Left ventricle myocardium inferior (tissue), 1 donor: ENCODE measurements at places on chromosomes 3 and 15. TPM values are rescaled to one million over a fixed set of nuclear protein-coding genes. Genes with fewer than 3 reads are reported as not detected.

DNA sequence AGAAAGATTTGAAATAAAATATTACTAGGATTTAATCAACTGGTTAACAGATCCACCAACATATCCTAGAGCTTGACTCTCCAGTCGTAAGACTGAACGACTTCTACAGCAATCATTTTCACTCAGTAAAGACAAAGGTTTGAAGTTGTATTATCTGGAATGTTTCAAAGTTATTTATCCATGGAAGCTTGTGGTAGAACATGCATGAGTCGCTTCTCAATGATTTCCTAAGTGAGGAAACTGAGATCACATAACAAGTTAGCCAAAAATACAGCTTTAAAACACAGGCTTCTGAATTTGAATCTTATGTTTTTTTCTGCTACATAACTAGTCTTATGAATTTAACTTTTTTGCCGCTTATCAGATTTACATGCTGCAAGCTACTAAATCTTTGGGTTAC, 241.8 kb downstream of the FOXP1 start:
- DNase-seq: no peak

- peak; percentile 65 for DNase-seq
Observed at GRCh38 chr3:159763011-159763601, 225.5 kb upstream of the IL12A start.

- no peak for DNase-seq
Observed at GRCh38 chr3:111414531-111414930, 127.5 kb upstream of the CD96 start.

GRCh38 chr3:99684644-99685043, 46.2 kb downstream of the COL8A1 start:
- DNase-seq: no peak

DNA sequence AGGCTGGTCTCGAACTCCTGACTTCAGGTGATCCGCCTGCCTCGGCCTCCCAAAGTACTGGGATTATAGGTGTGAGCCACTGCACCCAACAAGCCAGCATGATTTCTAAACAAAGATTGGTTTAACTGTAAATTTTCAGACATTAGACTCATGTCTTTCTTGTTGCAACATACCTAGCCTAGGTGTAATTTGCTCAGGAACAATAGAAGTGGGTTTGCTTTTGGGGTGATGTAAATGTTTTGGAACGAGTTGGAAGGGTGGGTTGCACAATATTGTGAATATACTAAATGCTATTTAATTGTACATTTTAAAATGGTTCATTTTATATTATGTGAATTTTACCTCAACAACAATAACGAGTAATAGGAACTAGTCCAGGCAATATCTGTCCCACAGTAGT, 7.1 kb downstream of the CCR4 start:
- no peak for DNase-seq

GRCh38 chr3:172225215-172225707, 185.9 kb downstream of the FNDC3B start:
- no peak for DNase-seq

DNA sequence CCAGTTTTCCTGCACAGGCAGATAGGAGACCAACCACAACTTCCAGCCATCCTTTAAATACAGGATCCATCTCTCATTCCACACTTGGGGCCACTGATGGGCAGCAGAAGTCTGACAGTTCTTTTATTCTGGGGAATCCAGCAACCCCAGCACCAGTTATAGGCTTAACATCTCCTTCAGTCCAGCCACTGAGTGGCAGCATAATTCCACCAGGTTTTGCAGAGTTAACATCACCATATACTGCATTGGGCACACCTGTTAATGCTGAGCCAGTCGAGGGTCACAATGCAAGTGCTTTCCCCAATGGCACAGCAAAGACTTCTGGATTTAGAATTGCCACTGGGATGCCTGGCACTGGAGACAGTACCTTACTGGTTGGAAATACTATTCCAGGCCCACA, 2.9 kb downstream of the NPAP1 start:
- DNase-seq: no peak

DNA sequence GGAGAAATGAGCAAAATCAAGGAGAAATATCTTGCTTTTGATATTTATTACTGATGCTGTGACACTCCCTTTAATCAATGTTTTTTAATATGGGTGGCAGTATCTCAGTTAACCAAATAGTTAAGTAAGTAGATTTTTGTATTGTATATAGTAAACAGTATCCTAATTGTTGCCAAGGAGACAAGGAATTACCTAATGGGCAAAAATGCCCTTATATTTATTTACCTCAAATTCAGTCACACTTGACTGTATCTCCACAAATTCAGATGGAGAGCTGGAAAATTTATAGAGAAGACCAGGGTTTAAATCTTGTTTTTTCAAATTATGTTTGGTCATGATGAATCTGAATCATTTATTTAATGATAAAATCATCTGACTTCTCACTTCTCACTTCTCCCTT, 3.6 kb upstream of the CHD2 start:
- DNase-seq: no peak

- no peak for DNase-seq
Observed at GRCh38 chr3:8979262-8979661, 16.0 kb upstream of the RAD18 start.

GRCh38 chr15:71149646-71150557, 34.6 kb downstream of the THSD4 start:
- DNase-seq: peak; percentile 46

DNA sequence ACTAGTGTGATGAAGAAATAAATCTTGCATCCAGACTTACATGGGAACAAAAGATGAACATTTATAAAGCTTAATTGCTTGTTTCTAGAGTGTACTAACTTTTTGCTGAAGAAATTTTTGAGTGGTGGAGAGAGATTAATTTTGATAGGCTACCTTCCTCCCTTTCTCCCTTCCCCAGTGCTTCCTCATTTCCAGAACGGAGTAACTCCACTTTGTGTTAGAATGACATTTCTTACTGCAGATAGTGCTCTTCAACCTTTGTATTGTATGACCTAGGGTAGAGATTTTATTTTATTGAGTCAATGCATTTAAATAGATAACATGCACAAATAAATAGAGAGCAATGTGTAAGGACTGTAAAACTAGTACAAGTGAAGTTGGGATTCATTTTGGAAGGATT, 1.9 kb downstream of the ATP1B3 start:
- no peak for DNase-seq

DNA sequence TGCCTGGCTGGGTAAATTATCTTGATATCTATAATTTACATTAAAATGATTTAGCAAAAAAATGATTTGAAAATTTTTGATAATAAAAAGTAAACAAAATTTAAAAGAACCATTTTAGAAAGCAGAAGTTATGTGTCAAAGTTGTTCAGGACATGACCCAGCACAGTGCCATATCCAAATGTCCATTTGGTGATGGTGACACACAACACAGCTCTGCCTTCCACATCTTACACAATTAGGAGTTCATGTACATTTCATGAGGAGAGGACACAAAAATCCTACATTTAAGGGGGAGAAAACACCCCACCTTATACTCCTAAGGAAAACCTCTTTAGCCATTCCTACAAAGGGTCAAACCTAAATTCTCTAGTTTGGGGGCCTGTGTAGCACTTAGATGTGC, 10.7 kb upstream of the UBE2E1 start:
- no peak for DNase-seq

DNA sequence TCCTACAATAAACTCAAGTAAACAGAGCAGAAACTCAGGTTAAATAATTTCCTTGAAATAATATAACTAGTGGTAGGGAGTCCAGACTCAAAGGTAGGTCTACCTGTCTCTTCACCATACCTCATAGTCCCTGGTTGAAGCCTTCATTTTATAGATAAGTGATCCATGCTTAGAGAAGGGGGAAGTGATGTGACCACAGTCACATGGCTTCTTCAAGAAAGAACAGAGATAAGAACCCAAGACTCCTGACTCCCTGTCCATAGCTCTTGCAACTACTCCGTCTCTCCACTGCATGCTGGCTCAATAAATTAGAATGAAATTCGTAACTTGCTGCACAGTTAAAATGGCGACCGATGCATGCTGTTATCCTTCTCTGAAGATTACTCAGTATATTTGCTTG, 11.0 kb upstream of the C15orf61 start:
- no peak for DNase-seq

Gene SH2D7
- not detected for total RNA-seq

Gene TBC1D5
- total RNA-seq: 26.9 TPM

Gene SLC2A2
- total RNA-seq: not detected

Gene TWF2
- total RNA-seq: 115 TPM
